Urinary bladder (tissue), 4 donors: ENCODE measurements at places on chromosomes 11 and 22. TPM values are rescaled to one million over a fixed set of nuclear protein-coding genes. Genes with fewer than 3 reads are reported as not detected.

DNA sequence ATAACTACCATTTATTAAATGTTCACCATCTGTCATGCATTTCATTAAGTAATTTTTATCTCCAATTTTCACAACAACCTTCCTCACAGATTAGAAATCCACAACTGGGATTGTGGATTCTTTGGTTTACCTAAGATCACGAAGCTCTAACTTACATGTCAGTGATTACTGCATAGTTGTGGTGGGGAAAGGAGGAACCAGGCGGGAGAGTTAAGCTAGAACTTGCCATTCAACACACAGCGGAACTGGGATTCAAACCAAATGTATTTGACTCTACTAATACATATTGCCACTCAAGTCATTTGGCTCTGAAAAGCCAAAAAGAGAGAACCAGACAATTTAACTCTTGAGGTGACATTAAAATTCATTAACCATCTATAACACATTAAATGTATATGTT, 10.4 kb upstream of the LAYN start:
- DNase-seq: no peak

Gene MYEOV
- total RNA-seq: not detected

Gene RIMBP3C
- total RNA-seq: 0.26 TPM

Gene POU2AF2
- total RNA-seq: not detected

Gene RFPL3
- not detected for total RNA-seq

Gene RTN4RL2
- 0.58 TPM for total RNA-seq

GRCh38 chr11:102085864-102086551, 24.2 kb upstream of the YAP1 start:
- DNase-seq: no peak

GRCh38 chr11:82752801-82753200, 19.1 kb upstream of the FAM181B start:
- no peak for DNase-seq

DNA sequence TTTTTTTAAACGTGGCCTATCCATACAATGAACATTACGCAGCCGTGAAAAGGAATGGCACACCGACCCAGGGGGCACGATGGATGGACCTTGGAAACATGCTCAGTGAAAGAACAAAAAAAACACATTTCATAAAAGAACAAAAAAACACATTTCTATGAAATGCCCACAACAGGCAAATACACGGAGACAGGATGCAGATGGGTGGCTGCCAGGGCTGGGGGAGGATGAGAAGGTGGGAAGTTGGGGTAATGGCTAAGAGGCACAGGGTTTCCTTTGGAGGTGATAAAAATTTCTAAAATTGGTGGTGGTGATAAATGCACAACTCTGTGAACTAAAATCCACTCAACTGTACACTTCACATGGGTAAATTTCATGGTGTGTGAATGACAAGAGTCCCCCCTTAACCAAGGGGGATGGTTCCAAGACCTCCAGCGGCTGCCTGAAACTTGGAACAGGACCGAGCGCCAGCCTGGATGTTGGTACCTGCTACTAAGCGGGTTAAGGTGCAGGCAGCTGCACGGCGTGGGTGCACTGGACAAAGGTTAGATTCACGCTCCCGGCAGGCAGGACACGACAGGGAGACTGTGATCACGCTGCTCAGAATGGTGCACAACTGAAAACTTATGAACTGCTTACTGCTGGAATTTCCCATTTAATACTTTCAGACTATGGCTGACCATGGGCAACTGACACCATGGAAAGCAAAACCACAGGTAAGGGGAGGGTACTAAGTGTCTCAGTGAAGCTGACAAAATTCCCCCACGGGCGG, 16.5 kb downstream of the BRD1 start:
- no peak for DNase-seq

- no peak for DNase-seq
These were observed 1408.8 kb downstream of the TBC1D22A start for GRCh38 chr22:48171271-48171691.

GRCh38 chr11:126339073-126339862, 16.2 kb upstream of the ST3GAL4 start:
- DNase-seq: no peak

Gene DGAT2
- total RNA-seq: 9.5 TPM

GRCh38 chr11:110897035-110897434, 184.8 kb upstream of the ARHGAP20 start:
- DNase-seq: peak; percentile 4

- no peak for DNase-seq
These were observed 258.5 kb downstream of the LUZP2 start for GRCh38 chr11:24755260-24755839.

- DNase-seq: no peak
These were observed 128.9 kb downstream of the RBFOX2 start for GRCh38 chr22:35899736-35900135.

Gene OR52A1
- total RNA-seq: not detected

DNA sequence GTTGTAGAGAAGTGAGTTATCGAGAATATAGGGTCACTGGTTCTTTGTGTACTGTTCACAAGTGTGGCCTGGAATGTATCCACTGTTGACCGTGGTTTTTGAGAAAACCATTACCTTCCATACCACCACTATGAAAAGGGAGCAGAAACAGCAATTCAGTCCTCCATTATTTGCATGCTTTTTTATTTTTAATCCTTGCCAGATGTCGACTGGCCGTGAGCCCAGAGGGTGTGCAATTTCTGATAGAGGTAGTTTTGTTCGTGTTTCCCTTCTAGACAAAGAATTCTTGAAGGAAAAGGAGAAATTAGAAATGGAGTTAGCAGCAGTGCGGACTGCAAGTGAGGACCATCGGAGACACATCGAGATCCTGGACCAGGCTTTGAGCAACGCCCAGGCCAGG, 81.7 kb downstream of the AMOTL1 start:
- DNase-seq: no peak
